ENCODE measurements at places on chromosomes 7 and 10.

GRCh38 chr7:120272261-120272660, 714 bp upstream of the KCND2 start:
- DNase-seq: no peak

DNA sequence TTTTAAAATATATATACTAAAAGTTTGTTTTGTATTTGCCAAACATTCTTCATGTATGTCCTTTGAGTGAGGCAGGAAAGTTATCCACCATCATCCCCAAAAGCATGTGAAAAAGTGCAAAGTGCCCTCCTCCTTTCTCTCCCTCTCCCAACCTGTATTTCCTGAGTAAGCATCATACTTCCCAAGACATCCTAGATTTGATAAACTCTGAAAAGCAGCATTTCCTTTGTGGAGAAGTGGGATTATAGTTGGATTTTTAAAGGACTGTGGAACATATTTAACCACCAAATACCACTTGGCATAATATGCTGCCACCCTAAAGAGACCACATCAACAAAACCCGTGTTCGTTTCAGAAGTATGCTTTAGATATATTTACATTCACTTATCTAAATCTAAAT, 36.9 kb downstream of the NET1 start:
- no peak for DNase-seq

GRCh38 chr10:78462726-78463228, 429.1 kb downstream of the RPS24 start:
- no peak for DNase-seq

DNA sequence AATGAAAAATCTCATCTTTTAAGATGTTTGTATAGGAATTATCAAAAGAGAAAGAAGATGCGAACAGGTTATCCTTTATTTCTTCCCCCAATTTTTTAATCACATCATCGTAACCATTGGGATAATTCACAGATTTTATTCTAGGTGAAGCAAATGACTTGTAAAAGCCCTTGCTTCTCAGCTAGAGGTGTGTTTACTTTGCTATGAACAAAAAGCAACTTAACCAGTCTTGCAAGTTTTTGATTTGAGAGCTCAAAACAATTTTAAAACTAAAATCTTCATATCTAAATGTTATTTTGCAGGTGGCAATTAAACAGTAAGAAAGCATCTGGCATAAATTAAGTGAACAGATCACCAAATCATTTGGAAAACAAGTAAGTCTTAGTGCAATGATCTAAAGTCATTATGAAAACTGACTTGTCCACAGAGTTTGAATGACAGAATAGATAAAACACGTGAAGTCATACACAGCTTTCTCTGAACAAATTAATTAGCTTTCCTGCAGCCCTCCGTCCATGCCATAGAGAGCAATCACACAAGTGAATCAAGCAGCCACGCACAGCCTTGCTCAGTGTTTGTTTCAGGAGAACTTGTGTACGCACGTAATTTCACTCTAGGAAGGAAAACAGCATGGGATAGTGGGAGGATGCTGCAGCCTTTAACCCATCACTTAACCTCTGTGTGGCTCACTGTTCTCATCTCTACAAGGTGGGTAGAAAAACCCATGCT, 85.0 kb upstream of the ZNF800 start:
- no peak for DNase-seq

DNA sequence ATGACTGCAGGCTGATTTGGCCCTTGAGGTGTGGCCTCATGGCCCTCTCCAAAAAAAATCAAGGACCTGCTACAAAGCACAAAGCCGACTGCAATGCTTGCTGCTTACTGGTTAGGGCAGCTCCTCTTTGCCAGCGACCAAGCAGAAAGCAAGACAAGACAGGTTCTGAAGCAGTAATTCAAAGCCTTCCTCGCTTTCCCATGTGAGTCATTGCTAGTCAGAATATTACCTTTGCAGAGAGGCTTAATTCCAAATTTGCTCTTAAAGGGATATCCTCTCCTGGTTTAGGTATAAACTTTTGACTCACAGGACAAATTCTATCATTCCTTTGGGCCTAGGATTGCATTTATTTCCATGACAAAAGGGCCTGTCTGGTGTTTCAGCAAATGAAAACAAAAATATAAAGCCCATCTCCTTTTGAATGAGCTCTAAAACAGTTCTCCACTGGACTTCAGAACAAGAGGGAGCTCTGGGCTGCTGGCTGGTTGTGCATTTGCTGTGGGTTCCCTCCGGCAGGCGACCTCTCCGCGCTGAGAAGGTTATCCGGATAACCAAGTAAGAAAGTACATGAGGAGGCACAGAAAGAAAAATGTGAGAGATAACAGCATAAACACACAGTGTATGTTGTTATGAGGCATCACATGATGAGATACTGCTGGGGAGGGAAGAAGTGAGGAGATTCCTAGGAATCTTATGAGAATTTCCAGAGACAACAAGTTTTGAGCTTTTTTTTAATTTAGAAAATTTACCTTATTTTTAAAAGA, 90.8 kb downstream of the EGFR start:
- no peak for DNase-seq

- DNase-seq: no peak
Observed at GRCh38 chr10:90621577-90621976, 236.3 kb downstream of the HTR7 start.

GRCh38 chr7:132773527-132773956, 197.3 kb upstream of the PLXNA4 start:
- DNase-seq: no peak

DNA sequence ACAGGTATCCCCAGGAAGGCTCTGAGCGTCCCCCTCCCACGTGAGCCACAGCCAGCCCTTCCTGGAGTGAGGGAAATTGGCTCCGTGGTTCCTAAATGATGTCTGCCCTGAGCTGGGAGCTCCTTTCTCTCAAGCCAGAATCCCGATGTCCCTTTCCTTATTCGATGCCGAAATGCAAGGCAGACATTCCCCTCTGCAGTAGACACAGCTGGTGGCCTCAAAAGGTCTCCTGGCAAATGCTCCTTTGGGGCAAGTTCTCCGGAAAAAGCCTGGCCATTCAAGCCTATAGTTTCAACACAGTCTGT, 98.9 kb downstream of the HIP1 start:
- no peak for DNase-seq
